IMR-90 (cell line): ENCODE measurements at places on chromosomes 3 and 15. TPM values are rescaled to one million over a fixed set of nuclear protein-coding genes. Genes with fewer than 3 reads are reported as not detected.

GRCh38 chr3:111690242-111690641, 95.1 kb upstream of the ZBED2 start:
- DNase-seq = peak; percentile 79

Gene PAK6
- total RNA-seq = not detected in 2 replicates

Gene GRIP2
- under 0.01 TPM in 1 of 2 replicates, not detected in the other for total RNA-seq

DNA sequence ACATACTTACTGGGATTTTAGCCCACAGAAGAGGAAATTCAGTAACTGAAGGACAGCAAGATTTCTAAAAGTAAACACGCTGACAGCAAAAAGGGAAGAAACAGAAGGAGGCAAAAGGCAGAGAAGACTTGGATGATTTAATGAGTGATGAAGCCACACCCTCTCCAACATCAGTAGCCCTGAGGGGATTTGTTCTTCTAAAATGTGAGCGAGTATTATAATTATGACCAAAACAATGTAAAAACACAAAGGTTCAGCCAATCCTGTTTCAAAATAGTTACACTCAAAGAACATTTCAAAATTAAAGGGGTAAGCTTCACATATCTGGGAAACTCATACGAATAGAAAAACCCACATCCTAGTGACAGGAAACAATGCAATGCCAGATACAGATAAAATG, 25.0 kb downstream of the MCCC1 start:
- DNase-seq = no peak

Gene TPM1
- 661 and 997 TPM in 2 replicates for total RNA-seq

- no peak for DNase-seq
These were observed 219.7 kb upstream of the COL8A1 start for GRCh38 chr3:99418709-99419108.

Gene TTLL13
- not detected in 2 replicates for total RNA-seq

DNA sequence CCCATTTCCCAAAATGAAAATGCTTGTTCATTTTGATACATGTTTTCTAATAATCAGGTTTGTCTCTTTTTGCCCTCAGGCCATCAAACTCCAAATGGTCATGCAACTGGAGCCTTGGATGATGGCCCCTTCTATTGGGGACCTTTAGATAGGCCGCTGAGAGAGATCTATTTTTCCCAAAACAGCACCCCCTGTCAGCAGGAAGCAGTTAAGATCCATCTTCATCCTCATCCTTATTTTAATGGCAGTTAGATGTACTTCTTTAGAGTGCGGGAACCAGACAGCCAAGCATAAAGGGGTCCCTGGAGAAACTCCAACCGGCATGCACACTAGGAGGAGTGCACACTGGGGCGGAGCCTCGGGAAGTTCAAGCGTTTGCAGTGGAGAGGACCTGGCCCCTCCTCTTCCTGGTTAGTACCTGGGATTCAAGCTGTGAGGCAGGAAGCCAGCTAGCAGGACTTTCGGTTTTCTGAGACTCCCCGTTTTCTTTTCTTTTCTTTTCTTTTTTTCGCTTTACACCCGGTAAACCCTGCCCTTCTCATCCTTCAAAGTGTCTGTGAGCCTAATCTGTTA, 31.9 kb upstream of the STRIT1 start:
- DNase-seq = no peak

Gene IL20RB
- 0.56 and 0.72 TPM in 2 replicates for total RNA-seq

DNA sequence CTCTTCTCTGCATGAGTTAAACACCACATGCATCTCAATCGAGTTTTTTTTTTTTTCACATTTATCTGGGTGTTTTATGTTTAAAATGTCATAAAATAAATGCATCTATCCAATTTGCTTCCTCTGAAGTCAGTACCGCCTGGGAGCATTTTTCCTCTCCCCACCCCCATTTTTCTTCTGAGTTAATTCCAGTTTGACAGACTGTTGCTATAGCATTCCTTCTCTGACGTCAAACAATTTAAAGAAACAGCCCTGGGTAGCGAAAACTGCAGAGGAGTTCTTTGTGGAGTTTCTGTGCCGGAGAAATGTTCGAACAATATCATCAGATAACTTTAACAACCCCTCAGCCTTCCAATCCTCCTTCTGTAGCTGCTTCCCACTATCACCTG, 900 bp upstream of the GNB4 start:
- DNase-seq = peak; percentile 83

GRCh38 chr15:74869726-74870407, 3.3 kb downstream of the SCAMP2 start:
- peak; percentile 39 for DNase-seq

GRCh38 chr3:38345879-38346586, 552 bp upstream of the XYLB start:
- DNase-seq = no peak

GRCh38 chr3:1903111-1903510, 195.6 kb upstream of the CNTN4 start:
- no peak for DNase-seq

DNA sequence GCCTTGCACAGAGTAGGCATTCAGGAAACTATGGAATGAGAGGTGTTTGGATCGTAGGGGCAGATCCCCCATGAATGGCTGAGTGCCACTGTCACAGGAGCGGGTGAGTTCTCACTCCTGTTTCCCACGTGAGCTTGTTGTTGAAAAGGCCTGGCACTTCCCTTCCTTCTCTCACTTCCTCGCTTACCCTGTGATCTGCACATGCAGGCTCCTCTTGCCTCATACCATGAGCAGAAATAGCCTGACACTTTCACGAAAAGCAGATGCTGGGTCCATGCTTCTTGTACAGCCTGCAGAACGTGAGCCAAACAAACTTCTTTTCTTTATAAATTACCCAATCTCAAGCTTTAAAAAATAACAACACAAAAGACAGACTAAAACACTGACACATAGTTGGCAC, 55.4 kb downstream of the AGBL1 start:
- no peak for DNase-seq

Gene HCN4
- total RNA-seq = not detected in 2 replicates

- no peak for DNase-seq
These were observed 97.1 kb upstream of the TNFAIP8L3 start for GRCh38 chr15:51191766-51192165.

Gene TIMP4
- total RNA-seq = 0.54 and 0.56 TPM in 2 replicates

Gene NUP210
- total RNA-seq = under 0.01 TPM in 1 of 2 replicates, not detected in the other

DNA sequence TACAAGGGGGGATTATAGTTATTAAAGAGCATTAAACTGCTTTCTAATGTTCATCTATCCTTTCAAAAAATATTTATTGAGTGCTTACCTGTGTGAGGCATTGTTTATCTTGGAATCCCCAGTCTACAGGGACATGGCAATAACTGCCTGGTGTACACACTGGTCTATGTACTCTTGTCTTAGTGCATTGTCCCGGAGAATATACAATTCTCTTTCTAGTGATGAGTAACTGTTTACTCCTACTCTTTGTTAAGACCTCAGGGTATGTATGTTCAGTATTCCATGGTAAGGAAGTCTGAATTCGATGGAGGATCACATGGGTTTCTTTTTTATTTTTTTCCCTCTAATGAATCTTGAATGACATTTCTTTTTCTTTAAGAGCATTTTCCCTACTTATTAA, 772.4 kb upstream of the NR2F2 start:
- peak; percentile 39 for DNase-seq

DNA sequence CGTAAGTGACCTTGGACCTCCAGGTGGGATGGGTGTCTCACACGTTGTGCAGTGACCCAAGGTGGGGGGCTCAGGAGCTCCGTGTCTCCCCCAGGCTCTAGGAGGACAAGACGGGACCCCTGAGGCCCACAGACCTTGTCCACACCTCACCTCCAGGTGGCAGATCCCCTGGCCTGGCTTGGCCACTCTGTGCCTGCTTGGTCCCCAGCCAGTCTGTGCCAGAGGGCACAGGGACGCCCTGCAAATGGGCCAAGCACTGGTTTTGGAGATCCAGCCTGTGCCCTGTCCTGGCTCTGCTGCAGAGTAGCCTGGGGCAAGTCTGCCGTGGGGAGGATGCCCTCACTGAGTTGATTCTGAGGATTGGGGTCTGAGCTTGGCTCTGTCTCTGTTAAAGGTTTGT, 14.0 kb downstream of the SLC6A6 start:
- DNase-seq = no peak

DNA sequence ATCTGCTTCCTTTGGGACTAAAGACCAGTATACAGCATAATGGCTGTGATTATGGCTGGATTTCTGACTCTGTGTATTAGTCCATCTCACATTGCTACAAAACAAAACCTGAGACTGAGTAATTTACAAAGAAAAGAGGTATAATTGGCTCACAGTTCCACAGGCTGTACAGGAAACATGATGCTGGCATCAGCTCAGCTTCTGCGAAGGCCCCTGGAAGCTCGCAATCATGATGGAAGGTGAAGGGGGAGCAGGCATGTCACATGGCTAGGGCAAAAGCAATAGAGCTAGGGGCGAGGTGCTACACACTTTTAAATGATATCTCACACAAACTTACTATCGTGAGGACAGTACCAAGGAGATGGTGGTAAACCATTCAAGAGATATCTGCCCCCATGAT, 68.0 kb upstream of the GADL1 start:
- no peak for DNase-seq

DNA sequence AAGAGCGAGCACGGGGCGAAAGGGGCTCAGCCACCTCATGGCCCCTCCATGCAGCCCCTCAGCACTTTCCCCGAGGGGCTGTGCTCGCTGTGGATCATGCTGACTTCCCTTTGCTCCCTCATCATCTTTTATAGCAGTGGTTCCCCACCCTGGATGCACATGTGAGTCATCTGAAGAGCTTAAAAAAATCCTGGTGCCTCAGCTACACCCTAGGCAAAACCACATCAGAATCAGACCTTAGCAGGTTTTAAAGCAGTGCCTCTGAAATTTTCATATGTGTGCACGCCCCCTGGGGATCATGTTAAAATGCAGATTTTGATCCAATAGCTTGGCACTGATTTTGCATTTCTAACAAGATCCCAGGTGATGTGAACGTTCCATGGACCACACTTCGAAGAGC, 50.9 kb downstream of the FEM1B start:
- DNase-seq = no peak

- DNase-seq = peak; percentile 78
These were observed 56.6 kb upstream of the POMGNT2 start for GRCh38 chr3:43162230-43163084.

GRCh38 chr15:36671017-36671416, 91.6 kb downstream of the CDIN1 start:
- DNase-seq = no peak

DNA sequence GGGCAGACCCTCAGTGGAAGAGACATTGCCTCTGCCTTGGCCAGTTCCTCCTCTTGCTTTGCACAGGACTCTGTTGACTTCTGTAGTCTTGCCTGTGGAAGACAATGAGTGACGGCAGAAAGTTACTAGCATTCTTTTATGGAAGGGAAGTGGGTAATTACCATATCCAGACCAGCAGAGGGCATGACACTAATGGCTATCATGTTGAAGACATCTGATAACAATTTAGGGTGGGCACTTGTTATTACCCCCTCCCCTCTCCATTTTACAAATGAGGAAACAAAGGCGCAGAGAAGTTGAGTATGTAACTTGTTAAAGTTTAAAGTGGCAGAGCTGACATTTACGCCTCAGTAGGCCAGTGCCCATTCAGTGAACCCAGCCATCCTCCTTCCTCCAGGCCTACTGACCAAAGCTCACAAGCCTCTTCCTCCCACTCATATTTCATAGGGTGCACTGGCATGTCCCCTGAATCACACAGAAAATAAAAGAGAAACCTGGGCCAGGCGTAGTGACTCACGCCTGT, 48.2 kb upstream of the FMN1 start:
- DNase-seq = no peak

Gene IGDCC3
- total RNA-seq = under 0.01 and 0.18 TPM in 2 replicates

DNA sequence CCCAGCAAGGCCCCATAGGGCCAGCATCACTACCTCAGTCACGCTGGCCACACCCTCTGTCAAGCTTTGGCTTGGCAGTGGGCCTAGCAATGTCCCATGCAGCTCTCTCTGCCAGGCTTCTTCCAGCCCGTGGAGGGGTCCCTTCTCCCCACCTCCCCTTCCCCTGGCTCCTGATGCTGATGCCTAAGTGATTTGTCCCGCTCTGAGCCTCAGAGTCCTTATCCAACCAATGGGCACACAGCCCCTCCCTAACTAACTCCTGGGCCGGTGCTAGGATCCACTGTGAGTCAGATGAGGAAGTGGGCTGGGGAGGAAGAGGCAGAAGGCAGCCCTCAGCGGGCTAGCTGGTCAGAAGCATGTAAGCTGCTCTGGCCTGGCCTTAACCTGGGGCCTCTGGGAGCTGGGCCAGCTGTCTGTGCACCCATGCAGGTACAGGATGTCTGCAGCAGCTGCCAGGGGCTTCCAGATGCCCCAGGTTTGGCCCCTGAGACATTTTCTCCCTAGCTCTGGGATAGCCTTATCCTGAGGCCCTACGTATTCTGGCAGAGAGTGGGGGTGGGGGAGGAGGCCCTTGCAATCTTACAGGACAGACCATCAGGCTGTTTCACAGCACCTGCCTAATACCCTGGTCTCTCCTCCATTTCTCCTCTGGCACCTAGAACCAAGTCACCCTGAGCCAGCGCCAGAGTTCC, 740 bp upstream of the ZBTB47 start:
- DNase-seq = peak; percentile 78

- DNase-seq = no peak
These were observed 540 bp upstream of the KLHL40 start for GRCh38 chr3:42684632-42685362.

- DNase-seq = no peak
These were observed 367.9 kb upstream of the GBE1 start for GRCh38 chr3:82129221-82129801.

Gene EPHB3
- total RNA-seq = 0.72 and 0.83 TPM in 2 replicates

Gene KLHL6
- total RNA-seq = not detected in 2 replicates

GRCh38 chr3:63609834-63610233, 42.6 kb upstream of the SNTN start:
- DNase-seq = no peak

DNA sequence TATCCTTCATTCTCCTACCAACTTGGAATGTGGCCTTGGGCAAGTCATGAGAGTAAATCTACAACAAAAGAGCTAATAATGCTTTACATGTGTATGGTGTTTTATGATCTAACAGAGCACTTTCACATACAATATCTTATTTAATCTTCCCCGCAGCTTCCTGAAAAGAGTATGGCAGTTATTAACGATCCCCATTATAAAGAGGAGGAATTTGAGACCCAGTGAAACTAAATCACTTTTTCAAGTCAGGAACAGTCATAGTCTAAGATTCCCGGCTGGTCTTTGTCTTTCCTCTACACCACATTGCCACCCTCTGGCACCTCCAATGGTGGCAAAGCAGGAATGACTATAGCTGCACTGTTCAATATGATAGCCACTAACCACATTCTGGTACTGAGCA, 69.7 kb upstream of the CMSS1 start:
- peak; percentile 32 for DNase-seq

DNA sequence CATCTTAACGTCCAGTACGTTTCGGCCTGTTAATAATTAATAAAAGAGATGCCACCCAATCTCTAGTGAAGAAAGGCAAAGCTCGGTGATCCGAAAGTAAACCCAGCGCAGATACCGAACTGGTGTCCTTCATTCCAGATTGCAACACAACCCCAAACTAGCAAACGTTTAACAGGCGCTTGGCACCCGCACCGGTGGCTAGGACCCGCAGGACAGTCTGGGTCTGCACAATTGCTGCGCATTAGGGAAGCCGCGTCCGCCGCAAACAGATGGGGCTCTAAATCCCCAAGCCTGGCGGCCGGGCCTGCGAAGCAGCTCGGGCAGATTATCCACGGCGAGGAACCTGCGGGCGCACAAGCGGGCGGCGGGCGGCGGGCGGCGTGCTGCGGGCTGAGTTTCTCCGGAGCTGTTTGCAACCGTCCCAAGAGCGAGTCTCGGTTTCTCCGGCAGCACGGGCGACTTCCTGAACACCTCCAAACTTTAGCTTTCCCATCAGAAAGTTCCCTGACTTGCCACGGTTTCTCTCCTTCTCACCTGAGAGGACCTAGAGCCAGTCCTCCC, 112.1 kb upstream of the ICE2 start:
- DNase-seq = peak; percentile 36

Gene NBEAL2
- total RNA-seq = 2.2 TPM in 2 replicates

GRCh38 chr3:81154611-81155143, 606.8 kb downstream of the GBE1 start:
- DNase-seq = no peak

Gene BUB1B
- 24.7 and 31.9 TPM in 2 replicates for total RNA-seq
